ENCODE measurements at places on chromosomes 11 and 22.

- peak; percentile 77 for DNase-seq
Measured at GRCh38 chr11:8699903-8700302, 17.3 kb downstream of the RPL27A start.

DNA sequence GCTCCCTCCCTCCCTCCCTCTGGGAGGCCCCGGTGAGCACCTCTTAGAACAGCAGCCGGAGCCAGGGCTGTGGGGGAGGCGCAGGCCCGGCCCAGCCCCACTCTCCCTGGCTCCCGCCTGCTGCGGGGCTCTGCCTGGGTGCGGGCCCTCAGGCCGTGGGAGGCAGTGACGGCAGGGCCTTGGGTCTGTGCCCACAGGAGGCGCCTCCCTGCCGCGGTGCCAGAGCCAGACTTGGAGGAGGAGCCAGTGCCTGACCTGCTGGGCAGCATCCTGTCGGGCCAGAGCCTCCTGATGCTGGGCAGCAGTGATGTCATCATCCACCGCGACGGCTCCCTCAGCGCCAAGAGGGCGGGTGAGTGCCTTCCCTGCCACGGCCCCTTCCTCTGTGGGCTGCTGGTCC is 9.5 kb downstream of the IRF7 start:
- DNase-seq: peak; percentile 84

- DNase-seq: no peak
Measured at GRCh38 chr11:69650081-69650831, 9.3 kb downstream of the CCND1 start.

GRCh38 chr11:77151804-77152509 is 23.9 kb downstream of the MYO7A start:
- no peak for DNase-seq

GRCh38 chr22:24727218-24727851 is 47.2 kb downstream of the PIWIL3 start:
- DNase-seq: peak; percentile 95

DNA sequence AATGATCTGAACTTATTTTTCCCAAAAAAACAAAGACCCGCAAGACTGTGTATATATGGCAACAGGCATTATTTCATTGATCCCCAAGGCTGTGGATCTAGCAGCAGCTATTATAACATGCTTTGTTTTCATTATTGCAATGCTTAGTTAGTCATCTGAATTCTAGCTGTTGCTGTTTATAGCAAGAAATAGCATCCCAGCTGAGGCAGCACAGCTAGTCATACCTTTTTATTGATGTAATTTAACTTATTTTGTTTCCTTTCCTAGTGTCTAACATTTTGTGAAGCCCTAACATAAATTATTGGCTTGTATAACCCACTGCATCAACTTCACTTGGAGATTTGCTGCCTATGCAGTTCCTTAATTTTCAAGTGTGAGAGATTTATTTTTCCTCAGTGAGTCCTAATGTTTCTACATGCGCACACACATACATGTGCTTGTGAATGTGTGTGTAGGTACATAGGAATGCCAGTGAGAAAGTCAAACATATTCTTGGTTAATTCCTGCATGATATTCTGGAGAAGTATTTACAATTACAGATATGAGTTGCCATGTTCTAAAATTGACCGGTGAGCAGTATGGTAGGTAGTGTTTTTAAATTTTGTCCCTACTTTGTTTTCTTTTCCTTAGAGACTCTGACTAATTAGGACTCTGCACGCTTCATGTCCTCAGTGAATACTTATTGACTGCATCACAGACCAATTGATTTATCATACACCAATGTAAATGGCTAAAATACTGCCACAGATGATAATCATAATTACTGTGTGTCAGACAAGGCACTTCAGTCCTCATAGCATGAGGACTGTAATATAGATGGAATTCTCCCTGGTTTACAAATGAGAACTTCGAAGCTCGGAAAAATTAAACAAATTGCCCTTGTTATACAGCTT is 119.3 kb downstream of the WNT11 start:
- DNase-seq: no peak

- peak; percentile 56 for DNase-seq
Measured at GRCh38 chr11:36196411-36196998, 92.7 kb downstream of the COMMD9 start.

GRCh38 chr11:95849087-95849825 is 59.0 kb downstream of the CEP57 start:
- peak; percentile 85 for DNase-seq

- peak; percentile 42 for DNase-seq
Measured at GRCh38 chr11:638631-639331, 1.7 kb downstream of the DRD4 start.

DNA sequence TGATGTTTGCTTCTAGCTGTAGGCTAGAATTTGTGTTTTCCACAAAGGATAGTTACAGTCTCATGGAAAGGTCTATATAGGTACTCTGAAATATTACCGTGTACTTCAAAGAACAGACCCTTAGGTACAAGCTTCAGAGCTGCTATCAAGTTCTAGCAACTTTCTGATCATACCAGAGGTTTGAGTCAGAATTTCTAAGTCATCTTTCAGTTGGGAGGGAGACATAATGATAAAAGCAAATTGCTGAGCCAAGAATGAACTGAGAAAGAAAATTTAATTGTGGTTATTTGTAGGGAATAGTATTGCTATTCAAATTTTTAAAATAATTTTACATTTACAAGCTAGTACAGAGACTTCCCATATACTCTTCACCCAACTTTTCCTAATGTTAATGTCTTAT is 19.9 kb upstream of the ME3 start:
- DNase-seq: peak; percentile 54

- DNase-seq: peak; percentile 67
Measured at GRCh38 chr11:27161071-27161470, 120.5 kb downstream of the BBOX1 start.

Measured in cardiac fibroblast (primary cell).